ENCODE measurements at places on chromosomes 12 and 14.
A peak's percentile ranks its signal among the peaks of the same experiment; 100 is the strongest.

DNA sequence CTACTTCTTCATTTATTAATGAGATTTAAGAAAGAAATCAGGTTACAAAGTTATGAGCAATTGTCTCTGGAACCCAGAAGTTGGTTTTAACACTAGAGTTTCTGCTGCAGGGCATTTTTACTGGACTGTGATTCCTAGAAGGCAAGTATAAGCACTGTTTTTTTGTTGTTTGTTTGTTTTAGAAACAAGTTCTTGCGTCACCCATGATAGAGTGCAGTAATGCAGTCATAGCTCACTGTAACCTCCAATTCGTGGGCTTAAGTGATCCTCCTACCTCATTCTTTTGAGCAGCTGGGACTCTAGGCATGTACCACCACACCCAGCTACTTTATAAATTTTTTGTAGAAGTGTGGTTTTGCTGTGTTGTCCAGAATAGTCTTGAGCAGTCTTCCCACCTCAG lies 25.6 kb downstream of the RAP1B start:
- DNase-seq, result no peak

GRCh38 chr14:37668646-37669045 lies 73.2 kb downstream of the TTC6 start:
- no peak for DNase-seq

- no peak for DNase-seq
These were observed 39.6 kb downstream of the TC2N start for GRCh38 chr14:91827746-91828145.

DNA sequence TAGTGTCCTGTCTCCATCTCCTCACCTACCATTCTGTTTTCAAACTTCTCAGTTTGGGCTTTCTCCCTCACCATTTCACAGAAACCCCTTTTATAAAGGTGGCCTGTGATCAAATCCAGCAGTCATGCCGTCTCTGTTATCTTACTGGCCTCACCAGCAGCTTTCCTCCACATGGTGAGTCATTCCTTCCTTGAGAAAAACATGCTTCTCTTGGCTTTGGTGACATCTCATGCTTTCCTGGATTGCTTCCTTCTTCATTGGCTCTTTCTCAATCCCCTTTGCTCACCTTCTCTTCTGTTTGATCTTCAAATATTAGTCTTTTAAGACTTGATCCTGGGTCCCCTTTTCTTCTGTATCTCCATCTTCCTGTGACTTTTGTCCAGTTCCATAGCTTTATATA lies 164.9 kb downstream of the ANO4 start:
- DNase-seq, result no peak

DNA sequence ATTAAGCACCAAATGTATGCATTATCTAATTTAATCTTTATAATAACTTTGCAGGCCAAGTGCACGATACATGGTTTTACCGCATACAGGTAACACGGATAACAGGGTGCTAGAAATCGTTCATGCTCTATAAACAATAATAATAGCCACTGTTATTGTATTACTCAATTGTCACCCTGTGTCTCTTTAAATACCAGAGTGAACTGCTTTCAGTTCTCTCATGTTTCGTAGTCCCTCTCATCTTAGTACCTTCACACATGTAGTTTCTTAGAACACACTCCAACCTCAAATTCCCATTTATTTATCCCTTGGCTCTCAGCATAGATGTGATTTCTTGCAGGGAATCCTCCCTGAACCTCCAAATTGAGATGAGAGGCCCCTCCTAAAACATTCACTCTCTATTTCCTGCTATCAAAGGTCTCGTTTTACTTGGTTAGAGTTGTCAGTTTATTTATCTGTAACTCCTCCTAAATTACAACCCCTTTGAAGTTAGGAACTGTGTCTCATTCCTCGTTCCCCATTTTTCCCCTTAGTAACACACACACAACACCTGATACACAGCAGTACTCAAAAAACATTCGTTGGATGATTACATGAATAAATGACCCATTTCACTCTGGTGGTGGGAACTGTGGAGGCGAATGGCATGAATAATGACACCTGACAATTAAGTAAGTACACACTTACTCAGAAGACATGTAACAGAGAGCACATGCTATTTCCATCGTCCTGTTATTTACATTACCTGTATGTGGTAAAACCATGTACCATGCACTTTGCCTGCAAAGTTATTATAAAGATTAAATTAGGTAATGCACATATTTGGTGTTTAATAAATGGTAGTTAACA lies 134.6 kb downstream of the BTG1 start:
- DNase-seq, result no peak

GRCh38 chr14:70886421-70887206 lies 20.6 kb upstream of the PCNX1 start:
- peak; percentile 40 for DNase-seq

DNA sequence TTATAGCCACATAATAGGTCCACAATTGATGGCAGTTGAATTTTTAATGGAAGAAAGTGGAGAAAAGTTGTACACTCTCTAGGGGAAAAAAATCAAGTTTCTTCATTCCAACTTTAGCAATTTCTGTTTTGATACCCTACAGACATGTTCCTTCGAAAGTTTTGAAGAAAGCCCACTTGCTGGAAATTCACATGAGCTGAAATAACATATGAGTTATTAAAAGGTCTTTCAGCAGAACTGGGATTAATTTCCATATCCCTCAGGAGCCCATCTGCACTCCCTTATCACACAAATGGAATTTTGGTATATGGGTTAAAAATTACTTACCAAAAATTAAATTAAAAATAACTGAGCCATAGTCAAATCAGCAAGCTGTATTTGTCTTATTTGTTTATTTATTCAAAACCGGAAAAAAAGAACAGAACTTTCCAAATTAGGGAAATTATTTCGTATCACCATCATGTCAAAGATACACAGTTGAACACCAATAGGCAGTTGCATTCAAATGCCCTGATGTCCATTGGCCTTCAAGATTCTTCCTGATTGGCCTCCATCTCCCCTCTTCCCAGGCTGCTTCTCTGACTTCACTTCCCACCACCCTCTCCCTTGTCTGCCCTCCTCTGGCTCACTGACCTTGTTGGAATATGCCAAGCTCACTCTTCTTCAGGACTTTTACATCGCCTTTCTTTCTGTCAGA lies 445.5 kb downstream of the EGLN3 start:
- DNase-seq, result no peak

DNA sequence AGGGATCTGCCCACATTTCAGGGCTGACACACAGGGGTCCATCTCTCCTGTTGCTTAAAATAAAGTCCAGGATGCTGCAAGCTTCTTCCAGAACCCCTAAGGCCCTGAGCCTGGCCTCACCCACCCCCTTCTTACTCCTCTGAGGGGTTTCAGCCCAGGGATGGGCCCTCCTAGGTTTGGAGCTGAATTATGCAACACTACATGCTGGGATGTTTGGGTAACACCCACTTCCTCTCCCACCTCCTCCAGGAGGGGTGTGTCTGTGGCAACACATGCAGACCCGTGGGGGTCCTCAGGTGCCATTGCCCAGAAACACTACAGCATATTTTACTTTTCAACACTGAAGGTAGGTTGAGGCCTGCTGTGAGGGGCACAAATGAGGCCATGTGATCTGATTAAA lies 5.4 kb downstream of the FBLN5 start:
- DNase-seq, result no peak

GRCh38 chr14:33959692-33960151 lies 8.8 kb upstream of the EGLN3 start:
- no peak for DNase-seq

DNA sequence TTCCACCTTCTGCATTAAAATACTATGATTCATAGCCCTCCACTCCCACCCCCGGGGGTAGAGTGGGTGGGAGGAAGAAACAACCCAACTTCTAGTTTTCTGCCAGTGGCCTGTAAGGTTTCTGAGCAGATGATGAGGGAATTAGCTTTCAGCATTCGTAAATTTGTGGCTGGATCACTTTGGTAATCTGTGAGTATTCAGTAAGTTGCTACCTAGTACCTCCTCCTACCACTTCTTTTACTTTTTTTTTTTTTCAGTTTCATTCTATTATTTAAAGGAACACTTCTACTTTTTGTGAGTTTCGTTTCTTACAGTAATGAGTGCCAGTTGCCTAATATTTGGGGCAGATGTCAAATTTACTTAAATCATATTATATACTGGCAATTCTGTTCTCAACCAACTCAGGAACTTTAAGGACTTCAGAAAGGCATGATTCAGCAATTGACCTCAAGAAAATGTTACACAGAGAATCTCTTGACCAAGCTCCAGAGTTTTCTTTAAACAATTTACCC lies 42.4 kb upstream of the EMP1 start:
- no peak for DNase-seq

GRCh38 chr14:57559576-57559975 lies 65.9 kb upstream of the CCDC198 start:
- DNase-seq, result no peak

DNA sequence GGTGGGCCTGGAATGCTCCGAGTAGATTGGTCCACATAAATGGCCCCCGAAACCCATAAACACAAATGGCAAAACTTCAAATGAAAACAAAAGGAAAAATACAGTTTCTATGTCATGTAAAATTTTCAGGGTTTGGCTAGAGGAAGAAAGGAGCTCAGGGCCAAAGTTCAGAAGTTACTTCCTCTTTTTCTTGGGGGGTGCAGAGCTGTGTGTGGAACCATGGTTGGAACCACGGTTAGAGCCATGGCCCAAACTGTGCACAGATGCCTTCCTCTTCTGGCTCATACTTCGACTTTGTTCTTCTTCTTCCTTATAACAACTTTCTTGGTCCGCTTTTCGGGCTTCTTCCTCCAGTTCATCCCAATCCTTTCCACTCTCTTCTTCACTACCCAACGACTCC lies 51.7 kb downstream of the MGST1 start:
- DNase-seq, result no peak

- no peak for DNase-seq
These were observed 36.5 kb downstream of the KCNMB4 start for GRCh38 chr12:70402597-70402996.

DNA sequence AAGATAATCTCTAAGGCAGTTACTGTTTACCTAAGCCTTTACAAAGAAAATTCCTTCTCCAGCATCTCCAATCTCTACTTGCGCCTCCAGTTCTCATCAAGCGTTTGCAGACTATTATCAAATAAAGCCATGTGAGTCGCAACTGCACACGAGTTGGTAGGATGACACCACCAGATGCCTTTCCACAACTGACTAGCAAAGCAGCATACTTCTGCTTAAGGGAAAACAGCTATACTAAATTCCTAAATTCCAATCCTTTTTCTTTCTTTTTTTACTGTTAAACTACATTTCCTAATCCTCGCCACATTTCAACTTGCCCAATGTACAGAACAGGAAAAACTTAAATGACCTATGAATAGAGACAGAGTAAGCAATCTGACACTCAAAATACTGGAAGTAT lies 166.7 kb downstream of the ITPR2 start:
- DNase-seq, result no peak

DNA sequence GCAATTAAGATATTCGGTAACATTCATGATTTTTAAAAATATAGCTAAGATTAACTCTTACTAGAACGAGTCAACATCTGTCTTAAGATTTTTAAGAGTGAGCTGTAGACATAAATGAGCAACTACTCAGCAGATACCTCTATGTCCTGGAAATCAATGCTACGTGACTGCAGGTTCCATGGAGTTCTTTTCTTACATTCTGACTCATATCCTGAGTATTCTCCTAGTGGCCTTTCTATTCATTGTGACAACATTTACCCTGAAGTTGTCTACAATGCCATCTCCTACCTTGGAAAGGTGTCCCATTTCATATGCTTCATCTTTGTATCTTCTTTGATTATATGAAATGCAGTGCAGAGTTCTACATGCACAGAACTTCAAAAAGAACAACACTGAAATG lies 59.9 kb downstream of the PKP2 start:
- DNase-seq, result no peak

- DNase-seq, result no peak
These were observed 407.5 kb upstream of the CLEC14A start for GRCh38 chr14:38663382-38663781.

GRCh38 chr14:73136085-73136386 lies 271 bp upstream of the PSEN1 start:
- no peak for DNase-seq

- no peak for DNase-seq
These were observed 131.0 kb downstream of the TTC8 start for GRCh38 chr14:88955455-88955854.
